ENCODE measurements at places on chromosomes 12 and 14.
A peak's percentile ranks its signal among the peaks of the same experiment; 100 is the strongest.

GRCh38 chr12:57241402-57242310 lies 9.3 kb downstream of the STAC3 start:
- DNase-seq, result no peak

GRCh38 chr12:100926669-100927248 lies 132.2 kb downstream of the ANO4 start:
- no peak for DNase-seq

DNA sequence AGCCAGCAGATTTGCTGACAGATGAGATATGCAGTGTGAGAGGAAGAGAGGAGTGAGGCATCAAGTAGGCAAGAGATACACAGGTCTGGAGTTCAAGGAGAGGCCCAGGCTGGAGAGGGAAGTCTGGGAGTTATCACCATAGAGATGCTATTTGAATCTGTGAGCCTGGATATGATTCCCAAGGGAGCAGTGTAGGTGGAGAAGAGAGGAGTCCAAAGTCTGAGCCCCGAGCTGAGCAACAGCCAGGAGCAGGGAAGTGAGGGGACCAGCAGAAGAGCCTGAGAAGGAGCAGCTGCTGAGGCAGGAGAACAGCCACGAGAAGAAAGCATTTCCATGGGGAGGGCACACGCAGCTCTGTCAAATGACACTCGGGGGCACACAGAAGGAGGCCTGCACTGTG lies 20.2 kb upstream of the NXPH4 start:
- no peak for DNase-seq

DNA sequence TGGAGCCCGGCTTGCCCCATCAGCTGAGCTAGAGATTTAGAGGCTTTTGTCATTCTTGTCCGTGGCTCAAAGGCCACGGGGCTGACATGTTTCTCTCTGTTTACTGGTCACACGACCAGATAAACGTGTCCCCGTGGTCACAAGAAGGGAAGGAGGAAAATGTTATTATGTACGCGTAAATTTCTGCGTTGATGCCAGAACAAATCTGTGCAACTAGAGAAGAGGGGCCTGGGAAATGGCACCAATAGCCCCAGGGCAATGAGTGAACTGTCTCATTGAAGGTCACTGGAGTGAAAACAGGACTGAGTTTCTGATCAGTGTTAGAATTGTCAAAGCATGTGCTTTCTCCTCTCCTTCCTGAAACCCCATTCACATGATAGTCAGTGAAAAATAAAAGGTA lies 25.3 kb downstream of the OAS2 start:
- no peak for DNase-seq

DNA sequence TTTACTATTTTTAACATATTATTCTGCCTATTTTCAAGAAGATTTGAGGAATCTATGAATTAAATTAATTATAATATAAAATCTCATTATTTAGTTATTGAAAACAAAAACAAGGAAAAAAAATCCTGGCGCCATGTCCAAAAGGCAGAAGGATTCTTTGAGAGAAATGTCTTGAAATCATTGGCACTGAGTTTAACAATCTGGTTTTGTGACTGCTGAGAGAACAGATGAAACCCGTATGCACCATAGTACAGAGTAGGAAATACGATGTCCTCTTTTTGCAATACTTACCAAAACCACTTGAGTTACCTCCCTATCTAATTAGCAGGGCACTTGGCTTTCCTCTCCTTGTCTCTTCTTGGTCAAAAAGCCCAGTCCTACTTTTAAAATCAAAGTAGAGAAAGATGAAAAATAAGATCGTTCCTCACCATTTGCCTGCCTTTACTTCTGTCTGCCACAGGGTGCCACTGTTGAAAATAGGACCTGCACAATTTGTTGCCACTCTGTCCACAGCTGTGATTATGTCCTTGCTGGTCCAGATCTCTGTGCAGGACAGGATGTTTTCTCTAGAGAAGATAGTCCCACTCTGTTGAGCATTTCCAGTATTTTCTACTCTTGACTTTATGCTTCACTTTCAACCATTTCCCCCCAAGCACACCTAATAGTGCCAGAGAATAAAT lies 179.7 kb downstream of the PDZRN4 start:
- DNase-seq, result no peak

GRCh38 chr14:101947577-101947903 lies 16.8 kb upstream of the DYNC1H1 start:
- DNase-seq, result peak; percentile 28

- no peak for DNase-seq
Measured at GRCh38 chr14:99534863-99535262, 53.7 kb downstream of the CCNK start.

- no peak for DNase-seq
Measured at GRCh38 chr12:15709551-15709950, 79.6 kb downstream of the EPS8 start.

DNA sequence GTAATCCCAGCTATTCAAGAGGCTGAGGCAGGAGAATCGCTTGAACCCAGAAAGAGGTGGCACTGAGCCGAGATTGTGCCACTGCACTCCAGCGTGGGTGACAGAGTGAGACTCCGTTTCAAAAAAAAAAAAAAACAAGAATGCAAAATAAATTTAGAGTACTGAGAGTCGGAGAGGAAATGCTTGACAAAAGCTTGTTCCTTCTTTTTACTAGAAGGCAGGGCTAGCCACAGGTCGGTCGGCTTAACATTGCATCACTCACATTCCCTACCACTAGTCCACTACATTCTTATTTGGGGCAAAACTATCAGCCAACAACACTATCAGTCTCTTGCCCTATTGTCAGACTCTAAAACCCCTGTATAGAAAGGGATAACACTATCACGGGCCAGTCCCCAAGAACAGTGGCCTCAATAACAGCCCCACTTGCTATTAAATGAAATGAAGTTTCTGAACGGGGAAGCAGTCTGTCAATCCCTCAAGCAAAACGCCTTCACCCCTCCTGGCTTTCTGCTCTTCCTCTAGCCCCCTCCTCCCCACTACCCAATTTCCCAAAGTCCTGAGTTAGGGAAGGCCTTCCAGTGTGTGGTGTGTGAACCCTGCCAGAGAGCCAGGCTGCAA lies 1.0 kb downstream of the RNF41 start:
- DNase-seq, result no peak

DNA sequence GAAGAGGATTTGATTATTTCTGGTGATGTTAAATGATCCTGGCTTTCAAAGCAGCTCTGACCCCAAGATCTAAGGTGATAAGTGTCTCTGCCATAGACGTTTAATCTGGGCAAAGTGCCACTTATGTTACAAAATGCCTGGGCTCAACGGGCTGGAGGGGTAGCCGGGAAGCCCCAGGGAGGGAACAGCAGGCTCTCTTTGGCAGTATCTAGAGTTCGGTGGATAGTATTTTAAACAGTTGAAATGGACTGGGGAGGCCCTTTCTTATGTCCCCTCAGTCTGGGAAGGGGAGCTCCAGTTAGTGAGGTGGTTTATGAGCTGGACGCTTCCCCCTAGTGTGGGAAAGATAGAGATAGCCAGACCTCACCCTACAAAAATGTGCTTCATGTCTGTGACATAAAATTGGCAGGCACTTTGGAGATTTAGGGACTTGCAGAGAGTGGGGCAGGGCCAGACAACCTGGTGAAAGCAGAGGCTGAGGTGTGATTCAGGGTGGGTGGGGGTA lies 5.5 kb upstream of the HOXC11 start:
- no peak for DNase-seq

DNA sequence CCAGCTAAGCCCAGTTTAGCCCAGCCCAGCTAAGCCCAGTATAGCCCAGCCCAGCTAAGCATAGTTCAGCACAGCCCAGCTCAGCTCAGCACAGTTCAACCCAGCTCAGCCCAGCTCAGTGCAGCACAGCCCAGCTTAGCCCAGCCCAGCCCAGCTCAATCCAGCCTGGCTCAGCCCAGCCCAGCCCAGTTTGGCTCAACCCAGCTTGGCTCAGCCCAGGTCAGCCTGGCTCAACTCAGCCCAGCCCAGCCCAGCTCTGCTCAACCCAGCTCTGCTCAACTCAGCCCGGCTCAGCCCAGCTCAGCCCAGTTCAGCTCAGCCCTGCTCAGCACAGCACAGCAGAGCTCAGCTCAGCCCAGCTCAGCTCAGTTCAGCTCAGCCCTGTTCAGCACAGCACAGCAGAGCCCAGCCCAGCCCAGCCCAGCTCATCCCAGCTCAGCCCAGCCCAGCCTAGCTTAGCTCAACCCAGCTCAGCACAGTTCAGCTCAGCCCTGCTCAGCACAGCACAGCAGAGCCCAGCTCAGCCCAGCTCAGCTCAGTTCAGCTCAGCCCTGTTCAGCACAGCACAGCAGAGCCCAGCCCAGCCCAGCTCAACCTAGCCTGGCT lies 330.9 kb downstream of the TMEM121 start:
- no peak for DNase-seq

GRCh38 chr14:86802726-86803125 lies 1190.3 kb downstream of the GALC start:
- DNase-seq, result no peak

- no peak for DNase-seq
Measured at GRCh38 chr12:67921286-67921685, 68.0 kb upstream of the IFNG-AS1 start.

- no peak for DNase-seq
Measured at GRCh38 chr12:104522985-104523722, 66.4 kb downstream of the CHST11 start.

GRCh38 chr12:96486751-96487613 lies 2.4 kb upstream of the CFAP54 start:
- DNase-seq, result no peak

- DNase-seq, result no peak
Measured at GRCh38 chr12:44224399-44225148, 388.7 kb downstream of the TMEM117 start.
